Parietal lobe (tissue), 2 donors: ENCODE measurements at places on chromosomes 7 and 10. TPM values are rescaled to one million over a fixed set of nuclear protein-coding genes. Genes with fewer than 3 reads are reported as not detected.

The FAM131B gene
- total RNA-seq: 99.5 TPM

The OR2A12 gene
- total RNA-seq: not detected

The HOGA1 gene
- total RNA-seq: 0.31 TPM

The OPN4 gene
- not detected for total RNA-seq

The WIPF3 gene
- total RNA-seq: 10.6 TPM

The RAB18 gene
- total RNA-seq: 96.1 TPM

The STEAP4 gene
- total RNA-seq: 0.31 TPM

The DLX5 gene
- 7.5 TPM for total RNA-seq

The CYP26C1 gene
- 0.63 TPM for total RNA-seq

The GIMAP7 gene
- 1.6 TPM for total RNA-seq

The FGFBP3 gene
- total RNA-seq: 28.5 TPM

The CDC14C gene
- total RNA-seq: not detected

The NME8 gene
- total RNA-seq: not detected

The SPDYE18 gene
- total RNA-seq: 0.94 TPM

The NEBL gene
- total RNA-seq: 72.6 TPM

The NXPH1 gene
- 33.5 TPM for total RNA-seq

The SHLD2 gene
- total RNA-seq: 26.9 TPM

The FXYD4 gene
- not detected for total RNA-seq

The HOXA4 gene
- total RNA-seq: not detected

The GRID1 gene
- 26.3 TPM for total RNA-seq

The SAP25 gene
- not detected for total RNA-seq

The SPDYE8 gene
- total RNA-seq: not detected

The ATRNL1 gene
- 468 TPM for total RNA-seq

The PIP gene
- total RNA-seq: not detected

The LAMB4 gene
- 1.6 TPM for total RNA-seq

The NANOS1 gene
- total RNA-seq: 2.8 TPM

The DLX6 gene
- total RNA-seq: 3.1 TPM

The FZD8 gene
- 17.5 TPM for total RNA-seq

The PON3 gene
- total RNA-seq: 1.3 TPM

The ZNF783 gene
- total RNA-seq: 21.6 TPM

The AMPH gene
- 36.9 TPM for total RNA-seq

The DYNC1I1 gene
- 197 TPM for total RNA-seq

The MLLT10 gene
- 115 TPM for total RNA-seq
